ENCODE measurements at places on chromosomes 11 and 22.

GRCh38 chr11:45412051-45412471 is 125.9 kb upstream of the SYT13 start:
- DNase-seq = no peak

GRCh38 chr11:72582206-72583176 is 91.7 kb downstream of the PDE2A start:
- DNase-seq = no peak

DNA sequence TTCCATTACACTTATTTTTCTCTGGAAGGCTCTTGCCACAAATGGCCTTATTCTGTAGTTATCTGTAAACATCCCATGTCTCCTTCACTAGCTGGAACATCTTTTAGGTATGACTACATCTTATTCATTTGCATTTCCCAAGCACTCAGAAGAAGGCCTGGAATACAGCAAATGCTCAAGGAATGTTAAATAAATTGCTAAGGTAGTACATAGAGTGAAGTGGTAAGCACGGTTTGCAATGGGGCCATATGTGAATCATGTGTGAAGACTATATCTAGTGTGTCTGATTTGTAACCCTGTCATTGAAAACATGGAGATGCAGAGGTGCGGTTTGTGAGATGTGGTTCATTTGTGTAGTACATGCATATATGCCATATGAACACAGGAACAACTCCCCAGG is 33.5 kb downstream of the GDPD4 start:
- no peak for DNase-seq

DNA sequence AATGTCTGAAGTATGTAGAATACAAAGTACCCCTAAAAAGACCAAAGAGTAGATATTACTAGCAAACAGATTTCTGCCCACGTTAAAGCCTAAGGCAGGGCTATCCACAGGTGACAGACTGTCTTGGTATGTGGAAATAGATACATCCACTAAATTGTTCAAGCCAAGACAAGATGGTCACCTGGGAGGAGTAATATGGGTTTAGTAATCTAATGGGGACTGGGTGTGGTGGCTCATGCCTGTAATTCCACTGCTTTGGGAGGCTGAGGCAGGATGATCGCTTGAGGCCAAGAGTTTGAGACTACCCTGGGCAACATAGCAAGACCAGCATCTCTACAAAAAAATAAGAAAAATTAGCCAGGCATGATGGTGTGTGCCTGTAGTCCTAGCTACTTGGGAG is 7.5 kb downstream of the SGSM3 start:
- DNase-seq = no peak

GRCh38 chr11:1498262-1498661 is 11.7 kb upstream of the MOB2 start:
- no peak for DNase-seq

GRCh38 chr11:1475841-1476240 is 10.7 kb downstream of the MOB2 start:
- no peak for DNase-seq

DNA sequence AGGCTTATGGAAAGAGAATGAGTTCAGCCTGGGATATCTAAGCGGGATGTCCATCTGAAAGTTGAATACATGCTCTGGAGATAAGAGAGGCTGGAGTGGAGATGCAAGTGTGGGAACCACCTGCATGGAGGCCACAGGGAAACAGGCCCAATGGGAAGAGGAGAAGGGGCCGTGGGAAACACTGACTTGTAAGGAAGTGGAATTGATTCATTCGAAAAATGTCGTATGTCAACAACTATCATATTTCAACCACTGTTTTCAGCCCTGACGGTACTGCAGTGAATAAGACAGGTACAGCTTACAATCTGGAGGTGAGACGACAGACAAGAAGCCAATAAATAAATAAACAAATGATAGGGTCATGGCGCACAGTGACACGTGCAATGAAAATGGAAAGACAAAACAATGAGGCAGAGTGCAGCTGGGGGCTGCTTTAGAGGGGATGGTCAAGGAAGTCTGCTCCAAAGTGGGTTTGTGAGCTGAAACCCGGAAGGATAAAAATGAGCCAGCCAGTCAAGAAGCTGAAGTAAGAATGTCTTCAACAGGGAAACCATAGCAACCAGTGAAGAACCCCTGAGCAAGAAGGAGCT is 35.9 kb downstream of the EFCAB6 start:
- no peak for DNase-seq

Data from activated CD4-positive, alpha-beta T cell treated with anti-CD3 and anti-CD28 coated beads, Interleukin-2, amount 50 U/mL, for 1 hour (primary cell).